Immature natural killer cell (primary cell): ENCODE measurements at places on chromosomes 13 and 19. TPM values are rescaled to one million over a fixed set of nuclear protein-coding genes. Genes with fewer than 3 reads are reported as not detected.
A peak's percentile ranks its signal among the peaks of the same experiment; 100 is the strongest.

GRCh38 chr19:36101550-36102327 is 9.2 kb upstream of the OVOL3 start:
- DNase-seq, result no peak

- peak; percentile 82 for DNase-seq
Observed at GRCh38 chr13:111177081-111177711, 62.1 kb downstream of the ARHGEF7 start.

DNA sequence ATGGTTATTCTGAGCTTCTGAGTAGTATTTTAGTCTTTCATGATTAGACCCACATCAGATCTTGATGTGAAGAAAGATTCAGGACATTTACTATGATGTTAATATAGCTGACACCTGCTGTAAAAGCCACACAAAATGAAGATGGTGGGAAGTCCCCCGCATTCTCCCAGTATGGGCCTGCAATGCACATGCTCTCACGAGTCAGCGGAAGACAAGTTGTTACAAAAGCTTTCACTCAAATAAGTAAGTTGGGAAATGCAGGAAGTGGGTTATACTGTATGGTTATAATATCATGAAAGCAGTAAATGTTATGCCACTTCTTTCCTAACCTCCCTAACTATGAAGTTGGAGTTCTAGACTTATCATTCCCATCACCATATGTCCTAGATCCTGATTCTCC is 171.9 kb downstream of the KLF5 start:
- no peak for DNase-seq

C19orf85 gene
- polyA plus RNA-seq, result not detected

ZNF813 gene
- polyA plus RNA-seq, result 2.7 TPM

CADM4 gene
- not detected for polyA plus RNA-seq

FAM83E gene
- not detected for polyA plus RNA-seq
